ENCODE measurements at places on chromosomes 6 and 20.

DNA sequence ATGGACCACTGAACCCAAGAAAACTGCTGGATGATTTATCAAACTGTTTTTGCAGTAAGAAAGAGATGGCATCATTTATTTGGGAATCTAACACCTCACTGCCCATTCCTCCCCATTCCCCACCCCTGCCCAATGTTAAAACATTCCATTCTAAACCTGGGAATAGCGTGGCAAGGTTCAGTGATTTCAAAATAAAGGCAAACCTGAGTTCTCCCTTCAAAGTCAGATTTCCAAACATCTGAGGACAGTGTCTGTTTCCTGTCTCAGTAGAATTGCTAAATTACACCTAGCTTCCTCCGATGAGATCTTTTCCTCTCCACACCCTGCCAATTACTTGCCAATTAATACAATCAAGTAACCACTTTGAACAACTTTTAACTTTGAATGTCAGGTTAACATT lies 127.4 kb upstream of the ARMC2 start:
- no peak for DNase-seq

GRCh38 chr6:87572883-87573282 lies 16.9 kb downstream of the RARS2 start:
- no peak for DNase-seq

GRCh38 chr6:20411953-20412681 lies 10.4 kb downstream of the E2F3 start:
- no peak for DNase-seq

GRCh38 chr6:16414205-16414604 lies 175.8 kb downstream of the GMPR start:
- DNase-seq = no peak

GRCh38 chr6:157873735-157874344 lies 50.8 kb downstream of the SNX9 start:
- peak; percentile 56 for DNase-seq

DNA sequence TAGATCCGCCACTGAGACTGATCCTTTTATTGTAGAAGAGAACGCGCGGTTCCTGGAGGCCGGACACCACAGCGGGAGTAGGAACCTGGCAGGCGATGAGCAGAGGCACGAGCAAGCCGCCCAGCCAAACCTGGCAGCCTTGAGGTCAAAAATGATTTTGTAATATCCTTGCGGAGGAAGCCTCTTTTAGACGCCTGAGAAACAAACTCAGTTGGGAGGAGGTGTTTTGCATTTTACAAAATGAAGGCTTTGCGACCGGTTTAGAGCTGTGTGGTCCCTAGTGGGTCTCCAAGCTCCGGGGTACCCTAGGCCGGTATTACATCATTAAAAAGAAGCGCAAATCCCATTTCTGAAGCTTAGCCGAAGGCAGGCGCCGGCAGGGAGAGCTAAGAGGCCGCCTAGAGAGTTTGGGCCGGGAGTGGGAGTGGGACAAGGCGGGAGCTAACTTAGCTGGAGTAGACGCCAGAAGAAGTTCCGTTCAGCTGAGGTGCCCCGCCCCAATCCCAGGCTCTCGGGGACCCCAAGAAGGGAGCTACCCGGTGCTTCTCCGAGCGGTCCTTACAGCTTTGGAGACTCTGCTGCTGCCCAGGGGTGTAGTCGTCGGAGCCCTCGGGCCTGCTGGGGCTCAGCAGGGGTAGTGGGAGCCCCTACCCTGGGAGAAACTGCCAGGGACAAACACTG lies 1.9 kb upstream of the TBX18 start:
- no peak for DNase-seq

- no peak for DNase-seq
These were observed 7.9 kb downstream of the ADRM1 start for GRCh38 chr20:62310757-62311121.

Measured in mammary epithelial cell (primary cell).